Fibroblast of lung (primary cell): ENCODE measurements at places on chromosomes 12 and 14. TPM values are rescaled to one million over a fixed set of nuclear protein-coding genes. Genes with fewer than 3 reads are reported as not detected.

The NFE2 gene
- polyA plus RNA-seq = 0.07 and 0.34 TPM in 2 replicates

The RAD9B gene
- polyA plus RNA-seq = 0.40 and 0.53 TPM in 2 replicates

DNA sequence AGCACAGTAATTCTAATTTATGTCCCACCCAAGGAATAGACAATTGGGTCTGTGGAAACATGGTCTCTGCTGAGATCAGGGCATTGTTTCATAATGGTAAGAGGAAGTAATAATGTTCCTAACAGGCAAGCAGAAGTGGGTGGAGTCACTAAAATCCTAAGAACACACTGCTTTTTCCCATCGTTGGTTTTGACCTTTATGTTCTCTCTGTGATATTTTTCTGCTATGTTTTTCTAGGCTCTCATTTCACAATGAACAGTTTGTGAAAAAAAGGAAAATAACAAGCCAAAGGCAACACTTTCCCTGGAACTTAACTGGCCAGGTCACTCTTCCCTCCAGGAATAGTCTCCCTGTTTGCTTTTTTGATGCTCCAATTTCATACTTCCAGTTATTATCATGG is 80.6 kb upstream of the OVCH1 start:
- H3K27ac ChIP-seq = no peak overlapping the region
- no peaks in the 10 kb centered on the region for H3K27me3 ChIP-seq
- H3K36me3 ChIP-seq = no peaks in the 10 kb centered on the region

GRCh38 chr12:85357609-85358008 is 77.6 kb downstream of the ALX1 start:
- no peaks in the 10 kb centered on the region for H3K36me3 ChIP-seq
- no peak for DNase-seq
